ENCODE measurements at places on chromosomes 1 and 21. TPM values are rescaled to one million over a fixed set of nuclear protein-coding genes. Genes with fewer than 3 reads are reported as not detected.

DNA sequence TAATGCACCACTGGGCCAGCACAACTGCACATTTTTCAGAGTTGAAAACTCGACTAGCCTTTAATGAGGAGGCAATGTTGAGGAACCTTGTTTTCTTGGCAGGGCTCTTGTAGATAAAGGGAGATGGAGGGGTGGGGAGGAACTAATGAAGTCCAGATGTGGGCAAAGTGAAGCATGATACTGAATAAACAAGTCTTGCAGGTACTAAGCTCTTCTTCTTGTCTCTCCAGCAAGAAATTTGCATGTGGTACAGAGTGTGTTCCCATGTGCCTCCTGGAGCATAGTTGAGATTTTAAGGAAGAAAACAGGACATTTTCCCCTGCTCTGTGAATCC is 47.0 kb downstream of the PLPP3 start:
- no peak overlapping the region for H3K4me3 ChIP-seq
- H3K27ac ChIP-seq: no peak overlapping the region
- H3K36me3 ChIP-seq: peaks cover 18% of the 10 kb centered on the region
- H3K4me1 ChIP-seq: peaks cover 9% of the 10 kb centered on the region

Gene SHISA4
- 37.8 TPM for total RNA-seq

Gene ACP6
- 11.3 TPM for total RNA-seq

Gene PTPN22
- 1.6 TPM for total RNA-seq

DNA sequence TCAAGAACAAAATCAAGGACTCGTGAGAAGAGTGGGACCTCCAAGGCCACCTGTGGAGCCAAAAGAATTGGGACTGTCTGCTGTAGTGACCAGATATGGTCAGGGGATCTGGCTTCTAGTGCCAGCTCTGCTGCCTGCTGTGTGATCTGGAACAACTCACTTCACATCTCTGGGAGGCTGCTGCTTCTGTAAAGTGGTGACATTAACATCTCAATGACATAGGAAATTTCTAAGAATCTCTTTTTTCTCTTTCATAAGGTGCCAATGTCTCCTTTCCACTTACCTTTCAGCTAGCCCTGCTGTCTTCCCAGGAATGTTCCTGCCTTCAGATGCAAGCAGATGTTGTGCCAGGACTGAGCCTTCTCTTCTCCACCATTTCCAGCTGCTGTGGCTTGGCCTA is 5.0 kb upstream of the SRSF4 start:
- no peak for DNase-seq
- no peaks in the 10 kb centered on the region for H3K36me3 ChIP-seq
- 0 out of 2 replicates have a peak overlapping the region, but pooled peaks have one; percentile 25 for H3K27ac ChIP-seq
- H3K27me3 ChIP-seq: no peaks in the 10 kb centered on the region

Gene BSND
- total RNA-seq: not detected

DNA sequence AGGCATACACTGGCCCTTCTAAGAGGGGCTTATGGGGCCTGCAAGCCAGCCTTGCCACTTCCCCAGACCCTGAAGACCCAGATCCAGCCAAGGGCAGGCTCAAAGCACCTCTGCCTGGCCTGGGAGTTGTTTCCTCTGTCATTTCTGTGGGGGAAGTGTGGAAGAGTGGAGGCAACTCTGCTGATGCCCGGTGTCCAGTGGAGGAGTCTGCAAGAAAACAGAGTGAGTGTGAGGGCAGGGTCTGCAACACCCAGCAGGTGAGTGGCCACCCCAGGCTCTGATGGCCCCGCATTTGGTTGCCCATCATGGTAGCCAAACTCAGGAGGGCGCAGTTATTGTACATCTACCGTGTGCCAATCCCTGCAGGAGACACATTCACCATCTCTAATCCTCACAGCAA is 8.4 kb downstream of the CLEC20A start:
- H3K27me3 ChIP-seq: peaks cover 7% of the 10 kb centered on the region
- no peak overlapping the region for H3K27ac ChIP-seq
- H3K4me3 ChIP-seq: no peak overlapping the region
- no peak for DNase-seq

DNA sequence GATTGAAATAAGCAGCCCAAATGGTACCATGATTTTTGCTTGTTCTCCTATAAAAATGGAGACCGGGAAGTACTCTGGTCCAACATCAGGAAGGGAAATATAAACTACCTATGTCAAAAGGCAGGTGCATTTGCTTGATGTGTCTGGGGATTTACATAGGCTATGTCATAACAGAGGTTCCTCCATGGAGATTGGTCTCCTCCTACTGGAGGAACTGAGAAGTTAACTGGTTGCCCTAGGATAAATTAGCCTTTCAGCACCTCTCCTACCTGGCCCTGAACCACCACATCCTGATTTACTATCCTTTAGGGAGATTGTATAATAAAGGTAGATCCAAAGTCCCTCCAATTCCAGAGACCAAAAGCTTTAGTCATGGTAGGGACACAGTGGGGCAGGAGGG is 1109.3 kb upstream of the B3GALT2 start:
- H3K27ac ChIP-seq: no peak overlapping the region
- H3K27me3 ChIP-seq: no peaks in the 10 kb centered on the region
- no peak overlapping the region for H3K4me3 ChIP-seq
- peak; percentile 38 for DNase-seq
- peaks cover 20% of the 10 kb centered on the region for H3K4me1 ChIP-seq

DNA sequence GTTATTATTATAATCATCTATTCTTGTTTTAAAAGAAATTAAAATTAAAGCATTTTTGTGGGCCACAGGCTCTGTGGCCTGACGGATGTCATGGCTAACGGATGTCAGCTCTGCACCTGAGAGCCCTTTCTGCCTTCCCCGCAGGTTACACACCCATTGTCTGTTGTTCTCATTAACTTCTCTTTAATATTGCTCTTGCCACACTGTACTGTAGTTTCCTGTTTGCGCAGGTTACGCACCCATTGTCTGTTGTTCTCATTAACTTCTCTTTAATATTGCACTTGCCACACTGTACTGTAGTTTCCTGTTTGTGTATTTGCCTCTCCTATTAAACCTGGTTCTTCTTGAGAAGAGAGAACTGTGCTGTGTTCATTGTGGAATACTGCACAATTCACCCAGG is 294.4 kb upstream of the PLXNA2 start:
- H3K27me3 ChIP-seq: no peaks in the 10 kb centered on the region
- H3K4me1 ChIP-seq: peaks cover 18% of the 10 kb centered on the region
- H3K36me3 ChIP-seq: no peaks in the 10 kb centered on the region
- no peak for DNase-seq

- H3K4me3 ChIP-seq: no peak overlapping the region
These were observed 25.8 kb downstream of the PRDM2 start for GRCh38 chr1:13725714-13726175.

DNA sequence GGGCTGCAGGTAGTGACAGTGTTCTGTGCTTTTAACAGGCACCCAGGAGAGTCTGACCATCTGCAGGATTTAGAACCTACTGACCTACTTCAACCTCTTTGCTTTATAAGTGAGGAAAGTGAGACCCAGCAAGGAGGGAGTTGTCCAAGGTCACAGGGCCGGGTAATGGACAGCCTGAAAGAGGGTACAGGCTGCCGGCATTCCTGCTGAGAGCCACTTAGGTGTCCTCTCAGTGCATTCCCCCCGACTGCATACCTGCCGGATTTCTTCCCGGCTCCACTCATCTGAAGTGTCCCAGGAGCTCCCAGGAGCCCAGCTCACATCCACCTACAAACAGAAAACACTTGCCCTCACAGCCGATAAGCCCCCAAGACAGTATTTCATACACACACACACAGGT is 13.9 kb downstream of the PHLDA3 start:
- H3K27ac ChIP-seq: peak overlapping the region; percentile 97
- peaks cover 79% of the 10 kb centered on the region for H3K4me1 ChIP-seq
- no peak overlapping the region for H3K4me3 ChIP-seq

Gene PRR9
- not detected for total RNA-seq

Gene IGFN1
- total RNA-seq: not detected

Gene DNAH14
- 6.0 TPM for total RNA-seq

DNA sequence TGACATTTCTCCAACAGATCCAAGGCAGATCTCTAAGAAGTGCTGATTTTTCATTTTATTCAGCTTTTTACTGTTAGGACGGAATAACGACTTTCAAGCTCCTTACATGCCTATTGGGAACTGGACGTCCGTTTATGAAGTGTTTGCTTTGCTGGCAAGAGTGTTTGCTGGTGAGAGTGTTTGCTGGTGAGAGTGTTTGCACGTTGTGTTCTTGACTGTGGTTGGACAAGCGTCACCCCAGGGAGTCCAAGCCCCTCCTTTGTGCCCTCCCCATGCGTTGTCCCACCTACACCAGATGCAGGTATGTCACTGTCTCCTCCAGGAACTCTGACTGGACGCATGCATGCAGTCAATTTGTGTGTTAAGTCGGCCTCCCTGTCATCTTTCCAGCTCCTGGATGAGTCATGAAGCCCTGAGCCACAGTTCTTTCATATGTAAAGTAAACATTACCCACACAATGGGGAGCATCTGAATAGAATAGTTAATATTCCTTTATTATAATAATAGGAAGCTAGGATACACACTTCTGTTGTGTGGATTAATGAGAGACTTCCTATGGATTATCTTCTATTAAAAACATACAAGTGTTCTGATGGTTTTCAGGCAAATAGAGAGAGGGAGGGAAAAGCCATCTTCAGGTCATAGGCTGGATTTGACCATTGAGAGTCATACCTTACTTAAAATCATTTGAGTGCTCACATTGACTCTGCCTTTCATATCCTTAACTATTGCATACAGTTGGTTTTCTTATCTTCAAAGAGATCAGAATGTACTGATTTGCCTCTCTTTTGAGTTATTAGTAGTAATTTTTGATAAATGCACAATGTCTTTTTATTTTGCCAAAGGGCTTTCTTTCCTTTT is 119.2 kb downstream of the GALNT2 start:
- H3K4me1 ChIP-seq: peaks cover 38% of the 10 kb centered on the region
- peak; percentile 83 for DNase-seq
- H3K36me3 ChIP-seq: peaks cover 6% of the 10 kb centered on the region
- peaks cover 2% of the 10 kb centered on the region for H3K27me3 ChIP-seq
- peak overlapping the region; percentile 85 for H3K27ac ChIP-seq

- H3K27me3 ChIP-seq: peaks cover 17% of the 10 kb centered on the region
- no peaks in the 10 kb centered on the region for H3K36me3 ChIP-seq
These were observed 4.2 kb downstream of the SLAMF7 start for GRCh38 chr1:160743266-160743665.

Gene OR2W3
- total RNA-seq: not detected

All from HFFc6 (cell line).